ENCODE measurements at places on chromosomes 7 and 10.

GRCh38 chr7:48074204-48074654 is 14.8 kb upstream of the UPP1 start:
- DNase-seq, result no peak

GRCh38 chr7:40709062-40709964 is 574.5 kb downstream of the SUGCT start:
- no peak for DNase-seq

DNA sequence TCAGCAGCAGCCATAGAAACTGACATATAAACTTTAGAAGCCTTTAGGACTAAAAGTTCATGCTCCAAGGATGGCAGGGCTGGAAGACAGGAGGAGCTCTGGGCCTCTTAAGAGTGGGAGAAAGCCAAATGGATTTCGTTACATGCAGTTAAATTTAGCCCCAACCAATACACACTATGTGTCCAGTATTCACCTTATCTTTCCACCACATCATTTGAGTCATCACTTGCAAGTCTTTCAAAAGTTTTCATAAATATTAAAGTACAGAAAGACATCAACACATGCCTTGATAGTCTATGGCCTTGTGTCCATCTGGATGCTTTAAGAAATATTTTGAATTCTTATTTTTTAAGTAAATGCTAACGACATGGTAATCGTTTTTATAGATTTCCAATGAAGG is 392.4 kb upstream of the LRRN3 start:
- DNase-seq, result no peak

DNA sequence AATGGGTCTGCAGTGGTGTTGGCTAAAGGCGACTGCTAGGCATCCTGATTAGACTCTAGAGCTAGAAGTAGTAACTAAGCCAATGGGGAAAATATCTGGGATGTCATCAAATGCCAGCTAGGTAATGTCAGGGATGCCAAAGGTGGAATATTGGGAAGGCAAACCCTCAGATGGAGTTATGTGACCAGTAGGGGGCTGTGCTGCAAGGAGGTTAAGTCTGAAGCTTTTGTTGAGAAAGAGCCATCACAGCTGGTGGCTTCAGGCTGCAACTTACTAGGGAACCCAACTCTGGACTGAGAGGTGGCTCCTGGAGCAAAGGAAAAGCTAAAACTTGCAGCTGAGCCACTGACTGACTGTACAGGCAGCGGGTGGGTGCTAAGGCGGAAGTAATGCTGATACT is 576.9 kb upstream of the GHITM start:
- DNase-seq, result no peak

DNA sequence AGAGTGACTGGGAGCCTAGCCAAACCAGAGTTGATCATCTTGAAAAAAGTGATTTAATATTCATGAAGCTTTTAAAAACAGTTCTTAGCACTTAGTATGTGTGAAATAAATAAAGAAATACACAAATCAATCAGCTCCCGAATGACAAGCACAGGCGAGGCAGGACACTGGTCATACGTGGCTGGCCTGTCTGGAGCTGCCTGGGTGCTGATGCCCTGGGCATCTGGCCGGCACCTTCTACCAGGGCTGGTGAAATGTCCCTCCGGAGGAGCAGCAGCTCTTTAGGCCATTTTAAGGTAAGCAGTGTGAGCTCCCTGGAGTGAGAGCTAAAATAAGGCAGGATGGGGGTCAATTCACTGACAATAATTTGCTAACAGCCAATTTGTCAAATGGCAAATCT is 23.7 kb downstream of the IL15RA start:
- no peak for DNase-seq

DNA sequence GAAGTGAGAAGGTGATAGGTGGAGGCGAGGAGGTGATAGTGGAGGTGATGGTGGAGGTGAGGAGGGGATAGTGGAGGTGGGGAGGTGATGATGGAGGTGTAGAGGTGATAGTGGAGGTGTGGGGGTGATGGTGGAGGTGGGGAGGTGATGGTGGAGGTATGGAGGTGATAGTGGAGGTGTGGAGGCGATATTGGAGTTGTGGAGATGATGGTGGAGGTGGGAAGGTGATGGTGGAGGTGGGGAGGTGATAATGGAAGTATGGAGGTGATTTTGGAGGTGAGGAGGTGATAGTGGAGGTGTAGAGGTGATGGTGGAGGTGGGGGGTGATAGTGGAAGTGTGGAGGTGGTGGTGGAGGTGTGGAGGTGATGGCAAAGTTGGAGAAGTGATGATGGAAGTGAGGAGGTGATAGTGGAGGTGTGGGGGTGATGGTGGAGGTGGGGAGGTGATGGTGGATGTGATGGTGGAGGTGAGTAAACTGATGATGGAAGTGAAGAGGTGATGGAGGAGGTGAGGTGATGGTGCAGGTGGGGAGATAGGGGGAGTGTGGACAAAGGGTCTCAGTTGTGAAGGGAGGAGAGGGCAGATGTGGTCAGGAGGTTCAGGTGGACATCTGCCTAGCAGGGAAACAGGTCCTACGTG is 36.6 kb downstream of the ADCY1 start:
- DNase-seq, result no peak

DNA sequence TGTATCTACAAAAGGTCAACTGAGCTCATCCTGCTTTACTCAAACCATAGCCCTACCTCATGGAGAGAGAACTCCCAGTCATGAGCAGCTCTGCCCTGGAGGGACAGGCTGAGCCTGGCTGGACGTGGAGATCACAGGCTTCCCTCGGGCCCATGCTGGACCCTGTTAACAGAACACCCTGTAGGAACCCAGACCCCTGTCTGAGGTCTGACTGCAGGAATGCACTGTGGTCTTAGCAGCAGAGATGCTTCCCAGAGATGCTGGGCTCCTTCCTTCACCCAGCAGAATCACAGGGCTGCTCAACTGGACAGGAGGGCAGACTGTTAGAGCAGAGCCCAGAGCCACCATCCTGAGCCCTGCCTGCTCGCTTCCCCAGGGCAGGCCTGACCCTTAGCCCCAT is 814 bp downstream of the TMEM72 start:
- no peak for DNase-seq

DNA sequence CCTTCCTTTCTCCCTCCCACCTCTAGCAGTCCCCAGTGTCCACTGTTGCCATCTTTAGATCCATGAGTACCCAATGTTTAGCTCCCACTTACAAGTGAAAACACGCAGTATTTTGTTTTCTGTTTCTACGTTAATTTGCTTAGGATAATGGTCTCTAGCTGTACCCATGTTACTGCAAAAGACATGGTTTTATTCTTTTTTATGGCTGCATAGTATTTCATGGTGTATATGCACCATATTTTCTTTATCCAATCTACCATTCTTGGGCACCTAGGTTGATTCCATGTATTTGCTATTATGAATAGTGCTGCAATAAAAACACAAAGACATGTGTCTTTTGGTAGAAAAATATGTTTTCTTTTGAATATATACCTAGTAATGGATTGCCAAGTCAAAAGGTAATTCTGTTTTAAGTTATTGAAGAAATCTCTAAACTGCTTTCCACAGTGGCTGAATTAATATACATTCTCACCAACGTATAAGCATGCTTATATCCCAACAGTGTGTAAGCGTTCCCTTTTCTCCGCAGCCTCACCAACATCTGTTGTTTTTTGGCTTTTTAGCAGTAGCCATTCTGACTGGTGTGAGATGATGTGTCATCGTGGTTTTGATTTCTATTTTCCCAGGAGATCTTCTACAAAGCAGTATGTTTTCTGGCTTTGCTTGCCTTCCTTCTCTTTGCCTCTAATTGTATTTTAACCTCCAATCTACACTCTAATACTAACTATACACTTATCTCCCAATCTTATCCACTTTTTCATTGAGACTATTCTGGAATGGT is 179.5 kb upstream of the PHF14 start:
- DNase-seq, result no peak

GRCh38 chr7:45867471-45867870 is 5.4 kb downstream of the CCDC201 start:
- no peak for DNase-seq

DNA sequence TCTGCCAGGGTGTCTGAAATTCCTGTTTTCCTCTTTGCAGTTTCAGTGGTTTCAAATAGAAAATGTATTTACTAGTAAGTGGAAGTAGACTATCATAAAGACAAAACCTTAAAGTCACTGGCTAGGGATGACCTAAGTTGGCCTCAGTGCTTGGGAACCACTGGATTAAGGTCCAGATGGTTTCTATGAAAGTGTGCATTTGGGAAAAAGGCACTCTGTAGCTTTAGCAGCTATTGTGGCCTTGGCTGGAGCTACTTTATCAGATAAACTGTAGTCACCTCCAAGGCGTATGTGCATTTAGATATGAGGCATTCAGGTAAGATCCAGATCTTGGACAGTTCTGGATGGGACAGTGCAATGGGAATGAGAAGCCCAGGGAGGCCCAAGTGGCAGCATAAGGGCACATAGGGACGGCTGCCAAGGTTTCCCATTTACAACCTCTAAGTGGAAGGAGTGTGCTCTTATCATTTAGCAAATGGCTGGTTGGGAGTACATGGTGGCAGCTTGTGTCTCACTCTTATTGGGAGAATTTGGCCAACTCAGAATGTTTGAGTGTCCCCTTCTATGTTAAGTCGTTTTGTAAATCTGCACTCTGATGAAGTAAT is 185.6 kb downstream of the LRMDA start:
- DNase-seq, result no peak

DNA sequence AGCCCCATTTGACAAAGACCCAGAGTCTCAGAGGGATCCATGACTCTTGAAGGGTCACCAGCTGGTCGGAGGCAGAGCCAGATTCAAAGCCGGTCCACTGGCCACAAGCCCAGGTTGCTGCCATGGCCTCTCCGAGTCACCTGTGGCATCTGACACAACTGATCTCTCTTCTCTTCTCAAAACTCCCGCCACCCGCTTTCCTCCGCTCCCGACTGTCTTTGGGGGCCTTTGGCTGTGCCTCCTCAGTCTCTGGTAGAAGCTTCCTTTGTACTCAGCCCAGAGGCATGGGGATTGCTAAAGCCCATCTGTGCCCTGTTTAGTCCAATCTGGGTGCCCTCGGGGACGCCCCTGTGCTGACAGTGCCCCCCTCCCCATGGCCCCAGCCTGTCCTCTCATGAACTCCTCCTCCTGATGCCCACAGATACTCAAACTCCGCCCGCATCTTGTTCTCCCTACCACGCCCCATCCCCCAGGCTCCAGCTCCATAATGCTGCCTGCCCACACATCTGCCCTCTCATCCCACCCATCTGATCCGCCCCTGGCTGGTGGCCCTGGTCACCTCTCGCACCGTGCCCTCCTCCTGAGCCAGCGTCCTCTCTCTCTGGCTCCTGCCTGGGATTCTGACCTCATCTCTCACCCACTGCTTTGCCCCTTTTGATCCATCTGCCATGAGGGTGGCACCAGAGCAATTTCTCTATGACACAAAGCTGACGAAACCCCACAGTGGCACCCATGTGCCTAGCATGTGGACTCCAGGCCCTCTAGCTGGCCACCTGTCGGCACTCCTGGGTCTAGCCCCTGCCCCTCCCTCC is 150.6 kb downstream of the SLIT1 start:
- no peak for DNase-seq

- DNase-seq, result peak; percentile 84
Observed at GRCh38 chr10:119079599-119080520, 757 bp downstream of the EIF3A start.

GRCh38 chr7:91993976-91994375 is 53.3 kb downstream of the AKAP9 start:
- no peak for DNase-seq

GRCh38 chr10:111281516-111281915 is 204.7 kb downstream of the ADRA2A start:
- DNase-seq, result no peak

GRCh38 chr7:10803720-10804119 is 170.0 kb upstream of the PHF14 start:
- no peak for DNase-seq

- peak; percentile 30 for DNase-seq
Observed at GRCh38 chr7:149773446-149774236, at the start of gene ZNF467. Gene ZNF467 (minus strand): TSS chr7:149773588. CDS start chr7:149771032, 2,556 bp downstream.

DNA sequence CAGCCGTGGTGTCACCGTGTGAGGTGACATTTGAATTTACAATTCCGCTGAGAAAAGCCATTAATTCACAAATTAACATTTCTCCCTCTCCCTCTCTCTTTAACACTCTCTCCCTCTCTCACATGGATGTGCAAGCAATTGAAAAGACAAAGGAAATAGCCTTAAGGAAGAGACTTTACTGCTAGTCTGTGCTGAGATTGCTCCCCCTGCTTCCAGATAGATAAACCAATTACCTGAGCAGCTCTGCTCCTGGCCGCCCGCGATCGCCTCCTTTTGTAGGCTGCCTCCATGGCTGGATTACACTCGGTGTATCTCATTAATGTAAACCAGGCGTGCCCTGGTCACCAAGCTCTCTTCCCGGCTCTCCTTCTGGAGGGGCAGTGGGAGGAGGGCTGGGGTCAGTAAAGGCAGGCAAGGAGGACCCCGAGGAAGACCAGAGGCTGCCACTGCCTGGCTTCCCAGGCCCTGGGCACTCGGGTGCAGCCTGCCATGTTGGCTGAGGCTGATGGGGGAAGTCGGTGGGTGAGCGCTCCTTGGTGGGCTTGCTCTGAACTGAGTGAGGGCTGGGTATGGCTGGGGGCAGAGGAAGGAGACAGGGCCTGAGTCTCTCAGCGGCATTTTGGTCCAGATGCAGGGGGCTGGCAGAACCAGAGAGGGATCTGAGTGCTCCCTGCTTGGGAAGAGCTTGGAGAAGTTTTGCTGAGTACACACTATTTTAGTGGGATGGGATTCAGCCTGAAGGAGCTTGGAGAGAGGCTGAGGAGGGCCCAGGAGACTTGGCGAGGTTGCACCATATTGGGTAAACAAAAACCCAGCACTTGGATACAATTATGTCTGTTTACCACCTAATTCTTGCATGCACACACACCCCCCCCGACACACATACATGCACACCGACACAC is 42.9 kb downstream of the PAX2 start:
- DNase-seq, result no peak

- DNase-seq, result no peak
Observed at GRCh38 chr10:52257692-52258075, 56.4 kb upstream of the DKK1 start.

DNA sequence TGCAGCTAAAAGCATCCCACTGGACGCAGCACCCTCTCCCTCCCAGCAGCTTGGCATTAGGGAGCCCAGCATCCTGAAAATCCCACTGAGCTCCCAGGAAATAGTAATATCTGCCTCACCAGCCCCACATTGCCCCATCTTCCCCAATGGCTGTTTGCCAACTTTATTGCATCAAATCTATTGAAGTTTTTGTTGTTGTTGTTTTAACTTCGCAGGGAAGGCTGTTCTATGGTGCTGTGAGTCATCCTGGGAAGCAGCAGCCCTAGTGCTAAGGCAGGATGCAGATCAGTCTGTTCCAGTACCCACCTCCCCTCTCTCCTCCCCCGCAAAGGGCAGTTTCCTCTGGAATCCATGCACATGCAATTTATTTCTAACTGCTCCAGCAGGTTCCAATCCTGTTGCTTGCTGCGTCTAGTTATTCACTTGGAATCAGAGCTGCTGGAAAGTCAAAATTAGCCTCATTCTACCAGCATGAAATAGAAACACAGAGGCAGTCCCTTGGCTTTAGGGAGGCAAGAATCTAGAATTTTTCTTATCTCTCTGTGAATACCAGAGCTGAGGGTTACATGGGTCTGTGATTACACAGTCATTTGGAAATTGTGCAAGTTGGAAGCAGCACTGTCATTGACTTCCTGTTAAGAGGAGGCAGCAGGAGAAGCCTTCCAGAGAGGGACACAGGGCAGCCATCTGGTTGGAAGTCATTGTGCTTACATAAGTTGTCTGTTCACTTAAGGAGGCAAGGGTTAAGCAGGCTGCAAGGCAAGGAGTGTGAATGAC is 115.9 kb upstream of the CACUL1 start:
- peak; percentile 10 for DNase-seq

GRCh38 chr7:34224281-34224680 is 318.9 kb downstream of the BMPER start:
- no peak for DNase-seq

- no peak for DNase-seq
Observed at GRCh38 chr7:131027287-131027773, 293.3 kb upstream of the KLF14 start.
